ENCODE measurements at places on chromosomes 1 and 21.

DNA sequence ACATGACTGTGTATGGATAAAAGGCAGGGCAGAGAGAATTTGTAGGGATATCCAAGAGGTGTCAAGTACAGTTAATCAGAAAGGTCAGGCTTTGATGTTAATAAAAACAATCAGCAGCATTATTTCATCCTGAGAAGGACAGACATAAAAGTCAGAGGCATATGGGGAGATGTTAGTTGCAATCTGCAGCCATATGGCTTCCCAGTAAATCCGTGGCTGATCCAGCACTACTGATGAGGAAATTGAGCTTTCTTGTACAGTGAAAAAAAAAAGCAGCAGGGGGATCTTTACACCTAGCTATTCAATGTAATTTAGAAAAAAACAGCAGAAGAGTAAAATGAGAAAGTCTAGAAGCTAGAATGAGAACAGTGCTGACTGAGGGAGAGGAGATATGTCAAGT is 2.2 kb upstream of the SPRR1B start:
- no peak for DNase-seq

GRCh38 chr1:93304716-93305138 is 41.0 kb upstream of the DR1 start:
- no peak for DNase-seq

DNA sequence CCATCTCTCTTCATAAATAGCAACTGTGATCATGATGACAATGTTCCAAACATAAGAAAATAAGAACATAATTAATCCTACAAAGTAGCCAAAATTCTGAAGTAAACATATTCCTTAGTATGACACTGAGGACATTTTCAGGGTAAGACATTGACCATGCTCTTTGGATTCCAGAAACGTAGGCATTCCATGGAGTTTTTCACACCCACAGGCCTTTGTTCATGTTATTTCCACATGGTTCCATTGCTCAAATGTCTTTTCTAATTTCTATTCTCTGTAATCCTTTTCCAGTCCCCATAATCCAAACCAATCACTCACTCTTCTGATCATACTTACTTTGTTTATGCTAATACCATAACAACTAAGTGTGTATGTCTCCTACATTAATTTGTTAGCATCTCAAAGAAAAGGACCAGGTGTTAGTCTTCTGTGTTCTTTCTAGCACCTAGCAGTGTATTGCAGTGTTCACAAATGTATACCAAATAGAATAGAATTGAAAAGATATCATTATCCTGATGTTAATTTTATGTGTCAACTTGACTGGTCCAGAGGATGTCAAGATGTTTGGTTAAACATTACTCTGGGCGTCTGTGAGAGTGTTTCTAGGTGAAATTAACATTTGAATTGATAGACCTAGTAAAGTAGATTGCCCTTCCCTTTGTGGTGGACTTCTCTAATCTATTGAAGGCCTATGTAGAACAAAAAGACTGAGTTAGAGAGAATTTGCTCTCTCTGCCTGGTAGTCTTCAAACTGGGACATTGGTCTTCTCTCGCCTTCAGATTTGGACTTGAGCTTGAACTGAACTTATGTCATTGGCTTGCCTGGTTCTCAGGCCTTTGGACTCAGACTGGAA is 516.6 kb downstream of the PTPRC start:
- DNase-seq, result no peak

- DNase-seq, result no peak
These were observed 129.0 kb upstream of the C1orf21 start for GRCh38 chr1:184257873-184258272.

DNA sequence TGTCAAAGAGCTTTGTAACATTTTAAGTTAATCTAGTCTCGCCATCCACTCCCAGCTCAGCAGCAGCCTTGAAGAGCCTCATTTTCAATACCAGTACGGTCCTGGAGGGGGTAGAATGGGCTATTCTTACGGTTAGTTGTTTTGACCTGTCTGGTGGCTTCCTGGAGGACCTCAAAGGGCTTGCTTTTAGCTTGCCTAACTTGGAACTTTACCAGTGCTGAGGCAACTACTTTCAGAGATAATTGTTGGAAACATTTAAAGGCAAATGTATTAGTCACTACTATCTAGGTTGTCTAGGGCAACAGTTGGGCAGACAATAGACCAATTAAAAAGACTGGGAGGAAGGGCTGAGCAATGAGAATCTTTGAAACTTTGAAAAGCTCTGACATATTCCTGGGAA is 56.0 kb downstream of the TTLL7 start:
- DNase-seq, result no peak

- no peak for DNase-seq
These were observed 134.3 kb downstream of the MATN1 start for GRCh38 chr1:30589083-30589482.

DNA sequence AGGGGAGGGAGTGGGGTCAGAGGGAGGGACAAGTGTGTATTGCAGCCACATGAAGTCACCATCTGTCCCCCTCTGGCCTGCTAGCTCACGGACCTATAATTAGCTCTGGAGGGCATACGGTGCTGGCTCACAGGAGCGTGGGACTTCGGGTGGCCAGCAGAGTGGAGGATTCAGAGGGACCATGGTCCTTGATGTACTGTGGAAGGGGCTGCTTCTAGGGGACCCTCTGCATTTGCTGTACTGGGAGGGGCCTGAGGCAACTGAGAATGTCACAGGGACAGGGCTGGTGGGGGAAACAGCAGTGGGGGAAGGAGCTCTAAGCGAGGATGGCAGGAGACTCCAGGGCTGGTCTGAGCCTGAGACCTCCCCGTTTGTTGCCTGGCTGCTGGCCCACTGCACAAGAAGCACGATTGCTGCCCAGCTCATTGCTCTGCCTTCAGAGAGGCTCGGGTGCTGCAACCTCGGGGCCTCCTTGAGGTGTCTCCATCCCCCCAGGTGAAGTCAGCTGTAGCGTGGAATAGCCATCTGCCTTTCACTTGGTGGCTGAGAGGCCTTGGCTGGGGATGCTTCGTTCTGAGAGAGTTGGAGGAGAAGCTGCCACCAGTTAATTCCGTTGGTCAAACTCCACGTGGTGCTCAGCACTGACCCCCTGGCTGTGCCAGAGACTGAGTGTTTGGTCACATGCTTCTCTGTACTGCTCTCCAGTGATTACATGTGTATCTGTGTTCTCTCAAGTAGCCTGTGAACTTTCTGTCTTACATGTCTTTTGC is 2.7 kb downstream of the PPFIA4 start:
- no peak for DNase-seq

GRCh38 chr1:184866991-184867788 is 107.1 kb downstream of the NIBAN1 start:
- no peak for DNase-seq

- DNase-seq, result no peak
These were observed 2.2 kb downstream of the TACSTD2 start for GRCh38 chr1:58574816-58575215.

DNA sequence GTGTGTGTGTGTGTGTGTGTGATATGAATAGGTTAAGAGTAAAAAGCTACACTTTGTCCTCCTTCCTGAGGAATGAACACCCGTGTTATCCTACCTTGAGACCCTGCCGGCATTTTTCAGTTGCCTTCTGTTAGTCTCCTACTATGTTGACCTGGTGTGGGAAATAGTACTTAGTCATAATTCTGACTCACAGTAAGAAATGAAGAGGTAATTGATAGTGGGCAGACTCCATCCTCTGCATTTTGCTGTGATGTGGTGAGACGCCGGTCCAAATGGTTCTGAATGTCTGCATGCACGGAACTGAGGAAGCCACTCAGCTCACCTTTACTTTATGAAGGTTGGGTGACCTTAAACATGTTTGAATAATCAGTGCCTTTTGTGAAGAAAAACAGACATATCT is 12.6 kb downstream of the CD101 start:
- DNase-seq, result no peak

GRCh38 chr1:181127898-181128453 is 39.5 kb downstream of the IER5 start:
- no peak for DNase-seq

DNA sequence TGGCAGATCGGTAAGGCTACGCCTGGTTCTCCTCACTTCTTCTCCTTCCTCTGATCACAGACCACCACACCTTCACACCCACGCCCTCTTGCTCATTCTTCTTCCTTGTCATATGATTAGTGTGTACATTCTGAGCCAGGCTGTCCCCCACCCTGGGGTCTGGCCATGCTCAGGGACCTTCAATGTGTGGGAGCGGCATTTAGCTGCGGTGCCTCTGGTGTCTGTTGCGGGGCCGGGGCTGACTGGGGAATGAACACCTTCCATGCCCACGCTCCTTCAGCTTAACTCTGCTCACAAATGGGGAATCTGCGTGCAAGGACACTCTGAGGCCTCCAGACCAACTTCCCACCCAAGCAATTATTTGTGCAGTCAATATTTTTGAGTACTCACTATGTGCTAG is 29.4 kb downstream of the QSOX1 start:
- no peak for DNase-seq

DNA sequence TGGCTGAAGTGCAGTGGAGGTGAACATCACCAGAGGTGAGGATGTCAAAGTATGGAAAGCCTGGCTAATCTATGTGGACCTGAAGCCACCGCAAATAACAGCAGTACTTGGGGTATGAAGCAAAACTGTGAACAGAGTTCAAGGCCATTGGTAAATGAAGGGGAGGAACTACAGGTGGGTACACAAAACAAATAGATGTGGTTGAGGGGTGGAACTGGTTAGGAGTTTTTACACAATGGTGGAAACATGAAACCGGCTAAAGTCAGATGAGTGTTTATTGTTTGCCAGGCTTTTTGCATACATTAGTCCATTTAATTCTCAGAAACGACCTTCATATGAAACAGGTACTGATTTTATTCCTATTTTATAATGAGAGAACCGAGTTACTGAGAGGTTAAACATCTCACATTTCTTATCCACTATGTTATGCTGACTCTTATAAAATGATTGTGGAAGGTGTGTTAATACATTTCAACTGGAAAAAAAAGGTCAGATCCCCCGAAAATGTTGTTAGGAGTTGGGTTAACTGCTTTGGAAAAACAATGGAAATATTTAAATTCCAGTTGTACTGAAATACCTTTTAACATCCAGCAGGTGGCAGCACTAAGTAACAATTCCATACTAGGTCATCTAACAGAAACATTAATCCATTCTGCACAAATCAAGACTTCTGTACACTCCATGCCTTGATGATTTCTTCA is 44.3 kb upstream of the GTF2B start:
- no peak for DNase-seq

GRCh38 chr21:19713313-19713712 is 1284.9 kb upstream of the NCAM2 start:
- DNase-seq, result no peak

GRCh38 chr1:93702828-93703183 is 21.2 kb upstream of the BCAR3 start:
- DNase-seq, result no peak

- DNase-seq, result no peak
These were observed 142.1 kb downstream of the KCNT2 start for GRCh38 chr1:196466166-196466565.

- DNase-seq, result no peak
These were observed 50.7 kb downstream of the EBNA1BP2 start for GRCh38 chr1:43121256-43121900.

DNA sequence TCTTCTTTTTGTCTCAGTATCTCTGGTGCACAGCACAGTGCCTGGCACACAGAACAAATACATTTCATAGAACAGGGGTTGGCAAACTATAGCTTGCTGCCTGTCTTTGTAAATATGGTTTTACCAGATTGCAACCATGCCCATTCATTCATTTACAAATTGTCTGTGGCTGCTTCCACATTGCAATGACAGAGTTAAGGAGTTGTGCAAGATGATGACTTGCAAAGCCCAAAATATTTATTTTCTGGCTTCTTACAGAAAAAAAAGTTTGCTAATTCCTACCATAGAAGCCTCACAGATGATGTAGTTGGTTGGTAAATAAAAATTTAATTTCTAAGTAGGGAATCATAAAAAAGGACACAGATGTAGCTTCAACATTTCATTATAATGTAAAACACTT is 11.2 kb upstream of the HMGB4 start:
- no peak for DNase-seq

GRCh38 chr1:38121231-38121680 is 74.7 kb upstream of the POU3F1 start:
- DNase-seq, result no peak

DNA sequence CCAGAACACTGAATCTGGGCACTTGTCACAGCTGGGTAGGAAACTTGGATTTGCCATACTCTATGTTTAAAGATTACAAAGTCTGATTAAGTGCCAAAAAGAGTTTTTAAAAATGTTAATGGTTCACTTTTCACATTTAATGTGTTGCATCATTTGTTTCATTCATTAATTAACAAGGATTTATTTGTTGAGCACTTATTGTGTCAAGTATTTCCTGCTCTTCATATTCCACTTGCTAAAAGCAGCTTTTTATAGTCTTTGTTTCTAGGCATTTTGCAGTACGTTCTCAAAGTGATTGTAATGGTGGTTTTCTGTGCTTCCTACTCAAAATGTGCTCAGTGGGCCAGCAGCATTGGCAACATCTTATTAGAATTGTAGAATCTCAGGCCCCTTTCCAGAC is 68.7 kb downstream of the EPB41 start:
- DNase-seq, result no peak

DNA sequence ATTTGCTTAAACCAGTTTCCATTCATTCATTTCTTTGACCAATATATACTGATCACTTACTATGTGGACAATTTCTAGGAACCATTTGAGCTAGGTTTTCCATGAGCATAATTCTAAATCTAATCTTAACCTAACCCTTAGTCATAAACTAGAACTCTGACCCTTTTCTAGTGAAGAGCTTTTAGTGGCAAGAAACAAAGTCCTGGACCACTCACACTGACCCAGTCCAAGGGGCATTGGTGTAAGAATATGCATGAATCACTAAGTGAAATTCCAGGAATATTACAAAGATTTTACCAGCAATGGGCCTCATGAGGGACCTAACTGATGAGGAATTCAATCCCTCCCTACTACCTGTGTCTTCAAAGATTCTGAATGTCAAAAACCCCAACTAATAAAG is 40.6 kb upstream of the SLC2A1 start:
- DNase-seq, result no peak

DNA sequence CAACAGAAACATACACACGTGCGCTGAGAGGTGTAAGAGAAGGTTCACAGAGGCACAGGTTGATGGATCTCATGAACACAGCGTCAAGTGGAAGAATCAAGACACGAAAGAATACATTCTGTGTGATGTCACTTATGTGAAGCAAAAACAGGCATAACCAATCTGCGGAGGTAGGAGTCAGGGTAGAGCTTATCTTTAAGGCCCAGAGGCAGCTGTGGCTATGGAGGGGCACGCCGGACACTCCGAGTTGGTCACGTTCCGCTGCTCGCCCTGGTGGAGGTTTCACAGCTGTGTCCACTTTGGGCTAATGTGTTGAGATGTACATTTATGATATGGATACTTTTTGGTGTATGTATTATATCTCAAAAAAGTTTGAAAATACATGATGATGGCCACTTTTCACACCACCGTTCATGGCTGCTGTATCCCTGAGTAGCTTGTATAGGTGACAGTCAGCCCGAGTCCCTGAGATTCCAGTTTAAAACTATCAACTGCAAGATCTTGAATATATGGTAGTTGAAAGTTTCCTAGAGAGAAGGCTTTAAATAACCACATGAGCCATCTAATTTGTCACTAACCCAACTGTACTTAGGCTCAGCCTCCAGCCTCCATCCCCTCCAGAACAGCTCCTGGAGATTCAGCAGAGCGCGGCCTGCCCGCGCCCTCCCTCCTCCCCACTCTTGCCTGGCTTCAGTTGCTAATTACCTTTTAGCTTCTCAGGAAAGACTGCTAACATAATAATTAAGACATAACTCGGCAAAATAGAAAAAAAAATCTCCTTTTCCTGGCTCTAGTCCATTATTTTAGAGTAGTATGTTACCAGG is 6.7 kb upstream of the ADARB1 start:
- no peak for DNase-seq

GRCh38 chr1:59696421-59697115 is 118.2 kb upstream of the HOOK1 start:
- no peak for DNase-seq

All from urinary bladder (tissue), 4 donors.